HFFc6 (cell line): ENCODE measurements at places on chromosomes 7 and 10.
A peak's percentile ranks its signal among the peaks of the same experiment; 100 is the strongest.

DNA sequence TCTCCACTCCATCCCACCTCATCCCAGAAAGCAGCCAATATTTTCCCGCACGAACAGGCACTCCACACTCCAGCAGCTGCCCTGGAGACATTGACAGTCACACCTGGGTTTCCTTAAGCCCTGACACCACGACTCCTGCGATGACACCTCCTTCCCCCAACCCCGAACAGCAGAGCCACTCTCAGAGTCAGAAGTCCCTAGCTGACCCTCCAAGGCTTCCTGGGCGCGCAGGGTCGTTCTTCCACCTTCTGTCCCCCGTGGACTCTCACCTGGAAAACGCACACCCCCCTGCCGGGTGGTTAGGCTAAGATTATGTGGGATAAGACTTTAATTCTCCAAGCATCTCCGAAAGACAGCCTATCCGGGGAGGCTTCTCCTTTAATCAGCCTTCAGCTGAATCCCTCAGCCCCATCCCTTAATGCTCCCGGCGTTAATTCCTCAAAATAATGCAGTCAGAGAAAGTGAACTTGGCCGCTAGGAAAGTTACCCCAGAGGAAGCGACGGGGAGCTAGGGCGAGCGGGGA, 1.1 kb downstream of the DENND11 start:
- peak; percentile 7 for DNase-seq

DNA sequence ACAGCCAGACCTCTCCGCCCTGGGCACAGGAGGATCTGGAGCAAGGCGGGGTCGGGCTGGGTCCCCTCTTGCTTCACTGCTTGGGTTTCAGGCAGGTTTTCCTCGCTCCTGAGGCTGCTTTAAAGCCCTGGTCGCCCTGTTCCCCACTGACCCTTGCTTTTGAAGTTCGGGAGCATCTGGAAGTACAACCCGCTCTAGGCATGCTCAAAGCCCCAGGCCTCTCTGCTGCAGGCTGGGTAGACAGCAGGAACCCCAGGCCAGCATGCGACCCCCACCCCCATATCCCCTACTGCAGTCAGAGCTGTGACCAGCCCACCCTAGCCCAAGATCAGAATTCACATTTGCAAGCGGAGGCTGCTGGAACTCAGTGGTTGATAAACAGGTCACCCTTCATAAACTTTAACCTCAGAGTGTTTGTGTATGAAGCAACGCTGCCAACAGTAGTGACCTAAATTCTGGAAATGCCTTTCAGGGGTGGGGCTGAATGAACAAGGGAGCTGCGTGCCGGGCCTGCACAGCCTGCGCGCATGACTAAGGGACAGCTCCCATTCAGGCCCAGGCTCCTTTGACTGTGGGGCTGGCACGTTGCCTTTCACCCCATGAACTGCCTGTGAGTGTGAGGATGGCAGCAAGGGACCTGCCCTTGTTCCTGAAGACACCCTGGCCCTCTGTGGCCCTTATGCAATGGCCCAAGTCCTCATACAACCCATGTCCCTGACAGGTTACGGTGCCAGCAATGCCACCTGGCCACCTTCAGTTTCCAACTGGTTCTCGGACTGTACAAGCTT, 52.5 kb downstream of the PROSER2 start:
- peak; percentile 93 for DNase-seq

GRCh38 chr7:28755255-28755654, 202.9 kb downstream of the TRIL start:
- peak; percentile 31 for DNase-seq

DNA sequence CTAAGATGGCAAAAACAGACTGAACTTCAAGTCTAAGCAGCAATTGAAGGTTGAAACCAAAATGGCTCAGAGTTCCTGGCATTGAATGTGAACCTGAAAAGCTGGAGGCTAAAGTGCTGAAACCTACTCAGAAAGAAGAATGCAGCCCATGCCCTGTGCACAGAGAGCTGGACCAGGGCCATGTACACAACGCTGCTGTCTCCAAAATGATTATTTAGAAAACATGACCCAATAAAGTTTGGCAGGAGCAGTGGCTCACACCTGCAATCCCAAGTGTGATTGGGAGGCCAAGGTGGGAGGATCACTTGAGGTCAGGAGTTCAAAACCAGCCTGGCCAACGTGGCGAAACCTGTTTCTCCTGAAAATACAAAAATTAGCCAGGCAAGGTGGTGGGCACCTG, 158.9 kb downstream of the AKR1D1 start:
- no peak for DNase-seq

DNA sequence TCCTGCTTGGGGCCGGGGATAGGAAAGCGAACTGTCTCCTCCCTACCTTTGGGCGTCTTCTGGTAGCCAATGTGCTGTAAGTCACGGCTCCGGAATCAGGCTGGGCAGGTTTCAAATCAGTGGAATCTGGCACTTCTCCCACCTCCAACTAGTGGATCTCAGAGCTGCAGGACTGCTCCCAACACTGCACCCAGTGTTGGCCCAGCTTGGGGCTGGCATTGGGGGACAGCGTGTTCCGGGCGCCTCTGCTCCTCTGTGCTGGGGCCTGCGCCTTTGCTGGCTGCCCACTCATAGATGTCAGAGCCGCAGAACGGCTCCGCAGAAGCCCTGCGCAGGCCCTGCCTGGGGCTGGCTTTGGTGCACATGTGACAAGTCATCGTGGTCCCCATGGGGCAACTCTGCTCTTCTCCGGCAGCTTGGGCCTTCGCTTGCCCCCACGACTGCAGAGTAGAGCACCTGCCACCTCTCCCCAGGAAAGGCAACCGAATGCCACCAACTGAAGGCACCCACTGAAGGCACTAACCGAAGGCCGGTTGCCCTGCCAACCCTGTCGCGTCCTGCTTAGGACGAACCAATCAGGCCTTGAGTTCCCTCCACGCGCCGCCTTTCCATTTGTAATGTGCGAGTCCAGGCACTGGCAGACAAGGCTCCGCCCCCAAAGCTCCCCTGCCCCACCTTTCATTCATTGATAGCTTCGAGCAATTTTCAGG, 85.5 kb upstream of the ABI1 start:
- DNase-seq = no peak

DNA sequence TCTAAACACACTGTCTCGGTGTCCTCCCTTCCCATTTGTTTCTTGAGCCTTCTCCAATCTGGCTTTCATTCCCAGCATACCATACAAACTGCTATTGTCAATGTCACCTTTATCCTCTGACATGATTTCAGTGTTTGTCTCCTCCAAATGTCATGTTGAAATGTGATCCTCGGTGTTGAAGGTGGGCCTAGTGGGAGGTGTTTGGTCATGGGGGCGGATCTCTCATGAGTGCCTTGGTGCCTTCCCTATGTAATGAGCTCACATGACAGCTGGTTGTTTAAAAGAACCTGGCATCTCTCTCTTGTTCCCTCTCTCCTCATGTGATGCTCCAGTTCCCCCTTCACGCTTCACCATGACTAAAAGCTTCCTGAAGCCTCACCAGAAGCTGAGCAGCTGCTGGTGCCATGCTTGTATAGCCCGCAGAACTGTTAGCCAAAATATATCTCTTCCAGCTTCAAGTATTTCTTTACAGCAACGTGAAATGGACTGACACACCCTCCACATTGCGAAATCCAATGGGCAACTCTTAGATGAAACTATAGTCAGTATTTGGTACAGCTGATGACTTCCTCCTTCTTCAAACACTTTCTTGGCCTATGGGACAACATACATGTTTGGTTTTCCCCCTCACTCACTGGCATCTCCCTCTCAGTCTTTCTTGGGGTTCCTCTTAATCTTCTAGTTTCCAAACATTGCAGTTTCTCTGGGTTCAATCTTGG, 27.8 kb downstream of the RNLS start:
- no peak for DNase-seq

DNA sequence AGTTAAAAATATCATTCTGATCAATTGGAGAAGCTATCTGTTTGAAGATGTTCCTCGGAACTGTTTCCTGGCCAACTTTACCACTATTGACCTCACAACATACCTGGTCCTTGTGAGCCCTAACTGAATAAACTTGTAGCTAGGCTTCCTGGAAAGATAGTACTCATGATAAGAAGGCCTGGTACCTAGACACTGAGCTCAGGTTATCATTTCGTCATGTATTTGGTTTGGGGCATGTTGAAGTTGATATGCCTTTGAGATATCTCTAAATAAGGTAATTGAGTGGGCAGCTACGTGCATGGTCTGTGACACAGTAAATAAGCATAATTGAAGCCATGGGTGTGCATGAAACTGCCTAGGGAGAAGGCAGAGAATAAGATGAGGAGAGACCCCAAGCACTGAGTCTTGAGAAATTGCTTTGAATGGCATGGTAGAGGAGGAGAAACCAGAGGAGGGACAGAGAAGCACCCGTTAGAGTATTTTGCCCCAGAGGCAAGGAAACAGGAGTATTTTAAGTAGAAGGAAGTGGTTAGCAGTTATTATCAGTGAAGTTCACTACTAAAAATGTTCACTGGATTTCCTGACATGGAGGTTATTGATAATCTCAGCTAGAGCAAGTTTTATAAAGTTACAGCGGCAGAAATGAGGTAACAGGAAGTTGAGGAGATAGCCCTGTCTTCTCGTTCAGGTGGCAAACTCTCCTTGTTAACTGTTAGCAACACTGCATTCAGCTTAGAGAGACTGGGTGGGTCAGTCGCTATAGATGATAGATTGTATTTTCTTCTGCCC, 55.6 kb downstream of the CC2D2B start:
- no peak for DNase-seq

GRCh38 chr10:1272079-1272776, 216.0 kb downstream of the WDR37 start:
- no peak for DNase-seq

GRCh38 chr10:35377050-35377728, 40.9 kb downstream of the CCNY start:
- no peak for DNase-seq

GRCh38 chr10:15515202-15515601, 144.1 kb upstream of the FAM171A1 start:
- DNase-seq = no peak

- no peak for DNase-seq
Observed at GRCh38 chr10:12657489-12657888, 308.1 kb downstream of the CAMK1D start.

DNA sequence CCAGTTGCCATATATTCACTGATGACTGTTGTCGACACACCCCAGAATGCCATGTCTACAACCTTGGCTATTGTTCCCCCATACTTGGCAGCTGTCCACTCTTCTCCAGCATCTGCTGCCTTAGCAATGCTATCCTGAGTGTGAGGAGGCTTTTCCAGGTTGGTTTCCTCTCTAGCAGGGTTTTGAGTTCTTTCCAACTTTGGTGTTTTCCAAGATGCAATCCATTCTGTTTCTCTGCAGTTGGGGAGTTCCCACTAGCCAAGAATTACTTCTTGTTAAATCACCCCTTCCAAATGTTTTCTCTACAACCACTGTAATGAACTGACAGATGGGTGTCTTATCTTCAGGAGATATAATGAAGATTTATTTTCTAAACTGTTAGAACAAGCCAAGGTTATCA, 617.4 kb downstream of the CCSER2 start:
- DNase-seq = no peak

GRCh38 chr10:17023386-17024298, 106.0 kb downstream of the CUBN start:
- peak; percentile 99 for DNase-seq

- DNase-seq = no peak
Observed at GRCh38 chr7:88545663-88546062, 213.8 kb upstream of the ZNF804B start.

DNA sequence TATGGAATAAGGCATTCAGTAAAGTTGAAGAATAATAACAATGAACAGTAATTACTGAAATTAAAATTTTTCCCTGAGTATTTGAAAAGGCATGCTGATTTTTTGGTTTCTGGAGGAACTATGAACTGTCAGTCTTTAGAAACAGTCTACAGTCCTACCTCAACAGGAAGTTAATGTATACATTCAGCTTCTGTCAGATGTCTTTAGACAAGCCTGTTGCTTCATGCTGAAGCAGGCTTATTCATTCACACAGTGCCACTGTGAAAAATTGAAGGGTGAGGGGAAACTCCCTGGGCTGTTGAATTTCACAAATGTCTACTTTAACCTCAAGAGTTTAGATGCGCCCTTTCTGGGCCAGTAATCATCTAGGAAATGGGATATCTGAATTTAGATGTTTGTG, 3.5 kb downstream of the NRF1 start:
- no peak for DNase-seq
